ENCODE measurements at places on chromosomes 5 and 9.

DNA sequence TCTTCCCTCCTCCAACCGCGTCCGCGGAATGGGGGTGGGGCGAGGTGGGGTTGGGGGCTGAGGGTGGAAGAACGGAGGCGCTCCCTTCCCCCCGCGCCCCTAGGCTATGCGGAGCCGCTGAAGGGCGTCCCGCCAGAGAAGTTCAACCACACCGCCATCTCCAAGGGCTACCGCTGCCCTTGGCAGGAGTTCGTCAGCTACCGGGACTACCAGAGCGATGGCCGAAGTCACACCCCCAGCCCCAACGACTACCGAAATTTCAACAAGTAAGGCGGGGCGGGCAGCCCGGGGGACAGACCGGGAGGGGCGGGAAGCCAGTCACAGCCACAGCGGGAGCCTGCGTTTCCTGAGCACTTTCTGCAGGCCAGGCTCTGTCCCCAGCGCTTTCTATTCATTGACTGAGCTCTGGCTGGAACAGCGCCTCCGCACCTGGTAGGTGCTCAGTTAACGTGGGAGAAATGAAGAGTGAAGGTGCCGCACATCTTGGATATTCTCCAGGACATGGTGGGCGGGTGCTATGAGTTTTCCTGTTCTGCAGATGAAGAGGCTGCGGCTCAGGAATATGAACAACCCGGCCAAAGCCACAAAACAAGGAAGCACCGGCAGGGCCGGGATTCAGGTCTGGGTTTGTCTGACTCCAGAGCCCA is 11.3 kb downstream of the MYOZ3 start:
- DNase-seq = no peak

DNA sequence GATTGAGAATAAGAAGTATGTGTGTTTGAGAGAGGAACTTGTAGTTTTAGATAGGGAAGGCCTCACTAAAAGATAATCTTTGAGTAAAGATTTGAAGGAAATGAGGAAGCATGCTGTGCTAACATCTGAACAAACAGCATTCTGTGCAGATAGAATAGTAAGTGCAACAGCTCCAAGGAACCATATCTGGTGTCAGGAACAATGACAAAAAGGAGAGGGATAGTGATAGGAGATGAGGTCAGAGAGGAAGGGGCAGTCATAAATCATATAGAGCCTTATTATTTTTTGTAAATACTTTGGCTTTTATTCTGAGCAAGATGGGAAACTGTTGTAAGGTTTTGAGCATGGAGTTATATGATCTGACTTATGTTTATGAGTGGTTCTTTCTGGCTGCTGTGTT is 3.8 kb downstream of the MRPL22 start:
- DNase-seq = no peak

- DNase-seq = no peak
Measured at GRCh38 chr5:141973871-141974595, 5.1 kb downstream of the RNF14 start.

DNA sequence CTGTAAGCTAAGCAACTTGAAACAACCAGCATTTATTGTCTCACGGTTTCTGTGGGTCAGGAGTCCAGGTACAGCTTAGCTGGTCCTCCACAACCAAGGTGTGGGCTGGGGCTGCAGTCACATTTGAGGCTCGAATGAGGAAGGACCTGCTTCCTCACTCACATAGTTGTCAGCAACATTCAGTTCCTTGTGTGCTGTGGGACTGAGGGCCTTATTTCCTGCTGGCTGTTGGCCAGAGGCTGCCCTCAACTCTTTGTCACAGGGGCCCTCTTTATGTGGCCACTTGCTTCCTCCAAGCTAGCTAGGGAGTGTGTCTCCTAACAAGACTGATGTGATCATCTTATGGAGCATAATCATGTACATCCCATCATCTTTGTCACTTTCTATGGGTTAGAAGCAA is 29.2 kb upstream of the SEMA4D start:
- DNase-seq = no peak

- no peak for DNase-seq
Measured at GRCh38 chr5:34550964-34551363, 105.2 kb upstream of the RAI14 start.

DNA sequence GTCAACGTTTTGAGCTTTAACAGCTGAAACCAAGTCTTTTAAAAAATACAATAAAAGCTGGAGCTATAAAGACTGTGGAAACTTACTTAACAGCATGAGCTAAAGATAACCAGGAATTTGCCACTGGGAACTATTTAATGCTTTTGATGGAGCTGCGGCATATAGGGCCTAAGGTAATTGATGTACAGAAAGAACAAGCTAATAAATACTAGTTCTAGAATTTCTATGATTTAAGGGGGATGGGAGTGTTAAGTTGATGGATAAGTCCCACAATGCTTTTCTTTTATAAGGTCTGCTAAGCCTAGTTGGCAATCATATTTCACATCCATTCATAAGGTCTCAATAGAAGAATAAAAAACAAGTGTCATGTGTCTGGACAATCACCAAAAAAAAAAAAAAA is 334.0 kb upstream of the DMAC1 start:
- no peak for DNase-seq

GRCh38 chr5:150060471-150060870 is 25.9 kb downstream of the CSF1R start:
- DNase-seq = no peak

DNA sequence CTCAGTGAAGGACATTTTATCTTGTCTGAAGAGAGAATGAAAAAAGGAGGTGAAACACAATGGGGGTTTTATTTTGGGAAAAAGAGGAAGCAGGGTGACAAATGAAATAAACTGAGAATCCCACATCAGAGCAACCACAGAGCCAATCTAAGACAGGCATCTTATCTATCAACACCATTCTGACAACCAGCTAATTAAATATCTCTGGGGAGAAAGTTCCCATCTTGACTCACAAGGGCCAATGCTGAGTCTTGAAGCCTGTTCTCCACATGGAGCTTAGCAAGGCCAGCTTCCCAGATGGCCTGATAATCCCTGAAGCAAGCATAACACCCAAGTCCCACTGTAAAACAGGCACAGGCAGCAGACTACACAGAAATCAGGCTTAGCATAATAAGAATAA is 30.4 kb downstream of the DPYSL3 start:
- DNase-seq = no peak

DNA sequence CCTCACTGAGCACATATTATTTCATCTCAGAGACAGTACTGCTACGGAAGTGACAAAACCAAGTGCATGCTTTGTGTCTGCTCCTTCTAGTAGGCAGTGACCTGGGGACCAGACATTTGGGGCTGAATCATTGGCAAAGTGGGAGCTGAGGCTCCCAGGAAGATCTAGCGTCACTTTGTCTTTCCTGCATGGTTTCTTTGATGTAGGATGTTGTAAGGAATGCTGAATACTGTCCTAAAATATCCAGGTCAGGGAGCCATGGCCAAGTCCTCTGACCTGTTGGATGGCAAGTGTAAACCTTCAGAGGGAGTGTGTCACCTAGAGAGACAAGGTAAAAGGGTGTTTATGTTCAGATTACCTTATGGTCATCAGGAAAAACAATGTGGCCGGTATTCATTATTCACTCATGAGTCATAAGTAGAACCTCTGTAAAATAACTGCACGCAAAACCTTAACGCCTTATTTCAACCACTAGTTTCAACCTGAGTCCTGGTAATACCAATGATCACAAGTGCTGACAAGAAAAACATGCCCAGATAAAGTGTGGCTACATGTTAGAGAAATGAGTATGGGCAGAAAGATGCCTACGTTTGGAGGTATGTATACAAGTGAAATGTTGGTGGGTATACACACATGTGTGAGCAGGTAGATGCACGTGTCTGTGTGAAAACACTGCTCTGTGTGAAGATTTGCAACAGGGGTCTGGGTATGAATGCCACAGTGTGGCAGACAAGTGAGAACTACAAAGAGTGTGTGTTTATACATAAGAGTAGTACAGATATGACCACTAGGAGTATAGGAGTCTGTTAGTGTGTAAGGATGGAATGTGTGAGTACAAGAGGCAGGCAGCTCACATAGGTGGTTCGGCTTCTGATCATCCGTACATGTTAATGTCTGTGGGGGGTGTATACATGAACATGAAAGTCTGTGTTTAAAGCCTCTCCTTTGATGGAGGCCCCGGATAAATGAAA is 263.9 kb downstream of the SPOCK1 start:
- no peak for DNase-seq

GRCh38 chr9:18605766-18606180 is 131.8 kb downstream of the ADAMTSL1 start:
- no peak for DNase-seq

DNA sequence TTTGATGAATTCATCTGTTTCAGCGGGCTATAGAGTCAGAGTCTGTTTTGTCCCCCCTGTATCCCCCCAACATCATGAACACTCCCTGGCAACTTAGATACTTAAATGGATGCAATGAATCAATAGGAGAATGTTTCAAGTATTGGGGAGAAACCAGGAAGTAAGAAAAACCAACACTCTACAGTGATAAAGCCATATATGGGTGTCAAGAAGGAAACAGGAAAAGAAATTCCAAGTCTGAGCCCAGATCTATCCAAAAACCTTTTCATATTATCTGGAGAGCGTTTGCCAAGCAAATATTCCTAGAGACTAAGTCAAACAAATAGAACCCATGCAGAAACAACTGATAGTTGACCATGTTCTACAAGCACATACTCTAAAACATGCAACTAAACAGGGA is 2.3 kb upstream of the GNAQ start:
- DNase-seq = no peak

- DNase-seq = no peak
Measured at GRCh38 chr5:156920861-156921431, 42.1 kb downstream of the TIMD4 start.

- no peak for DNase-seq
Measured at GRCh38 chr9:89837162-89837933, 232.5 kb downstream of the GADD45G start.

DNA sequence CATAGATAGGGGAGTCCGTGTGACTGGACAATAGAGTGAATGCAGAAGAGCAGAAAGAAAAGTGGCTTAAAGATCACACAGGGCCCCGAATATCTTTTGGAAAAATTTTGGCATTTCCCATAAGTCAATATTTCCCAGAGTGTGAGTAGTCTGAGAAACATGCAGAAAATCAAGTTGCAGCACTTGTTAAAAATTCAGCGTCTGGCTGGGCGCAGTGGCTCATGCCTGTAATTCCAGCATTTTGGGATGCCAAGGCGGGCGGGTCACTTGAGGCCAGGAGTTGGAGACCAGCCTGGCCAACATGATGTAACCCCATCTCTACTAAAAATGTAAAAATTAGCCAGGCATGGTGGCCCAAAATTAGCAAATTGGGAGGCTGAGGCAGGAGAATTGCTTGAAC is 227.0 kb downstream of the DRD1 start:
- DNase-seq = no peak

DNA sequence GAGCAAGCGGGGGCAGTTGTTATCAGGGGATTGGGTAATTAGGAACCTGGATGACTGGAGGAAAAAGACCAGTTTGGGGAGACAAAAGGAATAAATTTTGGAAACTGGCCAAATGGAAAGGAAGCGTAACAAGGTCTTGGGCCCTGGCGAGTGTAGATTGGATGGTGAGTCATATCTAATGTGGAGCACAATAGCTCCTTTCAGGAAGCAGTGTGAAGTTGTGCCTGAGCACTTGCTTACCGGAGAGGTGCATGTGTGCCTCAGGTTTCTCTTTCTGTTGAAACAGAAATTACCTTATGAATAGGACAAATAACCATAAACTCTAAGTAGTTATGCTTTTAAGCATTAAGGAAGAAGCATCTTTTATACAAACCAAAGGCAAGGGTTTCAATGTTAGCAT is 176.4 kb downstream of the KIF4B start:
- DNase-seq = no peak

DNA sequence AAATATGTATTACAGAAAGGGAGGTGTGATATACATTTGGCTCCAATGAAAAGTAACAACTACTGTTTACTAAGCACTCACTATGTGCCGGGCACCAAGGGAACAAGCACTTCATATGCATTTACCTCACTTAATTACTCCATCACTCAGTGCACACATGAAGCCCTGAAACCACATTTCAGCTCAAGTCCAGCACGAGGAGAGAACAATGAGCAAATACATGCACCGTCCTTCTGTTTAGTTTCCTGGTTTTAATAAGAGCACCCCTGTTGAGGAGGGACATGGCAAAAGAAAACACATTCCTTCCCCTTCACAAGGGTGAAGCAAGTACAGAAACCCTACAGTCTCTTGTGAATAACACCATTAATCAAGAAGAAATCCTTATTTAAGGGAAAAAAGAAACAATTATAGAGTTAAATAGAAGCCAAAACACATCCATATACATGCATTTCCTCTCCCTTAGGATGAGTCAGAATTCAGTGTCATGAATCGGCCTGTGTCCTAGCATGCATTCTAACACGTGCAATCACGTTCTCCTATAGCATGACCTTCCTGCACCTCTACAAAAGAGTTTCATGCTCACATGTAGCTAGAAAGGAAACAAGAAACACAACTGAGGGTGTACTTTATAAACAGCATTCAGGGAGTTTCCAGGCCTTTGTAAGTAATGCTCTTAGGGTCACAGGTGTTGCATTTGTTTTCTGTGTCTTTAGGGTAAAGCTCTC is 411.6 kb downstream of the BNC2 start:
- DNase-seq = no peak

DNA sequence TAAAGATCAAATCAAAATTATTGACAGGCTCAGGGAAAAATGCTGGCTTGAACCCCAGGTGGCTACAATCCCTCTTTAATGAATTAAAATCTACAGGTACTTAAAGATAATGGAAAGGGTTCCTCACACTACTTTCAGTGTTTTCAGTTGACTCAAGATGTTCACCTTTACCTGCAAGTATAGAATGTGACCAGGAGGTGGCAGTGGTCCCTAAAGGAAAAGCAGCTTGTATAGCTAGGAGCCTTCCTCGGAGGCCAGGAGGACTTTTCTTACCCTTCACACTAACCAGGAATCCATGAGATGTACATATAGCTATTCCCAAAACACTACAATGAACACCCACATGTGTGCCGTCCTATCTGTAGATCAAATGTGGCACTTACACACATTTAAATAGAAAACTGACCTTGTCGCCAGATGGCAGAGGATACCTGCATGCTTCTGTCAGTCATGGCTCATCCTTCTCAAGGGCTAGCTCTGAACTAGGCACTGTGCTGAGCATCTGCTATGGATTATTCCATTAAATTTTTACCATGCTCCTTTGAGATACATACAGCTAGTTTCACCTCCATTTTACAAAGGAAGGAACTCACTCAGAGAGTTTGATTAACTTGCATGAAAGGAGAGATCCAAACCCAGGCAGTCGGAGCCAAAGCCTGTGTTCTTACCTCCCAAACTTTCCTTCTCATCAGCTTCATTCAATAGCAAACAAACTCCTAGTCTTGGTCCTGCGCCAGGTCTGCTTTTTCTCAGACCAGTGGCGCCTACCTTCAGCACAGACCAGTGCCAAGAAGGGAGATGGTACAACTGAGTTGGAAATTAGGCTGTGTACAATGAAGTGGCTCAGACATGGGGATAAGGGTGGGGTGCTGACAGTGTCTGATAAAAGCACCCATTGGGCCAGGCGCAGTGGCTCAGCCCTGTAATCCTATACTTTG is 24.5 kb downstream of the C9orf152 start:
- peak; percentile 72 for DNase-seq

GRCh38 chr9:75499812-75500211 is 390.7 kb upstream of the PCSK5 start:
- DNase-seq = no peak

DNA sequence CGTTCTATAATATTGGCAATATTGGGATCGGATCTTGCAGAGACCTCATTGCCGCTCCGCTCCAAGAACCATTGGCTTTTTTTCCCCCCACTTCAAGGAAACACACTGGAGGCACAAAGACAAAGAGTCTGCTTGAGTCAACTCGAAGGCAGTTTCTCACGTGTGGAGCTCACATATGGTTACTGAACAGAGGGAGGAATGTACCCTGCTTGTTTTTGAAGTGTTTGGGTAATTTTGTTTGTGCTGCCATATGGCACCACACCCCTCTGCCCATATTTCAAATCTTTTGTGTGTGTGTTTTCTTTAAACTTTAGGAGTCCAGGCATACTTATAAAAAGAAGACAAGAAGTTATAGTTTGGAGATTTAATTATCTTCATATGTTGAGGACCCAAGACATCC is 595.9 kb downstream of the DTWD2 start:
- no peak for DNase-seq

All from SHP77 (cell line).